A549 (cell line): ENCODE measurements at places on chromosomes 1 and 21.

DNA sequence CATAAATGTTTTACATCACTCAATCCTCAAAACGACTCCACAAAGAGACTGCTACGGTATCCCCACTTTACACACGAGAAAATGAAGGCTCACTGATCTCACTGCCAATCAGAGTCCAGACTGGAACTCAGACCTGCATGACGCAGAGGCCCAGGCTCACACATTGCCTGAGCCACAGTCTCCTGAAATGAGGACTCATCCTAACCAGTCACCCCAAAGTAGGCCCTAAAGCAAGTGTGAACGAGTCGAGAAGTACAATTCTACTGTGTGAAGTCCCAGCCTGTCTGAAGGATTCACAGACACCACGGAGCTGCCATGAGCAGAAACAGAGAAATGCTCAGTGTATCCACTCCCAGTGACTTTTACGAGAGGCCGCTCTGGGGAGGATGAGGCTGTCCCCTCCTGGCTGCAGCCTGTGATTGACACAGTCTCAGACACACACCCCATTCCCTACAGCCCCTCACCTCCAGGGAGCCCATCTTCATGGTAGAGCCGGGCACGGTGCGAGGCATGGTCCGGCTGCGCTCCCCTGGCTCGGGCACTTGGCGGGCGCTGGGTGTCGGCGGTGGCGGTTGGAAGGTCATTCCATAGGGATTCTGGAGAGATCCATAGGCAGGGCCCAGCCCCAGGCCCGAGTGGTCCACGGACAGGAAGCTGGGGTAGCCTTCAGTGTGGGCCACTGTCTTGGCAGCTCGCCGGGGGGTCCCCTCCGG is 26.7 kb upstream of the COL16A1 start:
- no peak for DNase-seq

DNA sequence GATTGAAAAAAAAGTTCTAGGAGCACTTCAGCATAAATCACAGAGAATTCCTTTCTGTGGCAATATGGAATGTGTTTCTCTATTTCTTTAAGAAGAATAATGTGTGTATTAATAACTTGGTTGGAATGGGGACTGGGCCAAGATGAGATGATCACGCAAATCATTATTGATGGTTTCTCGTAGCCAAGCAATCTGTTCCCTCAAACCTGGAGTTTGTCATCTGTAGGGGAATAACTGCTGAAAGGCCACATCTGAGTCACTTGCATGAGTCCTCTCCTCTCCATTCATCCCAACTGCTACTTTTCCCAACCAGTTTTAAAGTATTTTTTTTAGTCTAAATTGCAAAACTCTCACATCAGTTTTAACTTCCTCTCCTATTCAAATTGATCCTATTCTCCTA is 480.4 kb downstream of the PLPP3 start:
- DNase-seq: no peak

DNA sequence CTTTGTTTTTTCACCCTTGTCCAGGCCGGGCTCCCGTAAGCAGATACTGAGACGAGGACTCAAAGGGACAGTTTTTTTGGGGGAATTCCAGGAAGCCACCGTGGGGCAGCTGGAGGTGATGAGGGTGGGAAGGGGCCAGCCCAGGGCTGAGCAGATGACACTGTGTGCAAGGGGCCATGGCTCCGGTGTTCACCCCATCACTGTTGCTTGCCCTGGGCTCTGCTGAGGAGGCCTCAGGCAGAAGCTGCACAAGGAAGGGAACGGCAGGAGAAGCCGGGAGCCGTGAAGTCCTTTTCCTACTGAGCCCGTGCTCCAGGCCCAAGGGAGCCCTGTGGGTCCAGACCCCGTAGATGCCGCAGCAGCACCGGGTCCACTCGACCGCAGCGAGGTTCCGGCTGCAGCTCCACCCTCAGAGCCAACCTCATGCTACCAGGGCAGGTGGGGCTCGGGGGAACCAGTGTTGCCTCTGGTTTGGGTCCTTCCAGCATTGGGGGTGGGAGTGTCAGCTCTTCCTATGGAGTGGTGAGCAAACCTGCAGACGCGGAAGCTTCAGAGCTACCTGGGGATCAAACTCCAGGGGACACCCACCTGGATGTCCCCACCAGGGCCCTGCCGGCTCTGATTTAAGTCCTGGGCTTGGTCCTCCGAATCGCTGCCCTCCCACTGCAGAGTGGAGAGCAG is 4.3 kb upstream of the CALML6 start:
- no peak for DNase-seq

GRCh38 chr1:15062479-15063099 is 91.0 kb upstream of the TMEM51 start:
- no peak for DNase-seq

GRCh38 chr1:25650289-25650576 is 33.6 kb downstream of the MAN1C1 start:
- DNase-seq: no peak

DNA sequence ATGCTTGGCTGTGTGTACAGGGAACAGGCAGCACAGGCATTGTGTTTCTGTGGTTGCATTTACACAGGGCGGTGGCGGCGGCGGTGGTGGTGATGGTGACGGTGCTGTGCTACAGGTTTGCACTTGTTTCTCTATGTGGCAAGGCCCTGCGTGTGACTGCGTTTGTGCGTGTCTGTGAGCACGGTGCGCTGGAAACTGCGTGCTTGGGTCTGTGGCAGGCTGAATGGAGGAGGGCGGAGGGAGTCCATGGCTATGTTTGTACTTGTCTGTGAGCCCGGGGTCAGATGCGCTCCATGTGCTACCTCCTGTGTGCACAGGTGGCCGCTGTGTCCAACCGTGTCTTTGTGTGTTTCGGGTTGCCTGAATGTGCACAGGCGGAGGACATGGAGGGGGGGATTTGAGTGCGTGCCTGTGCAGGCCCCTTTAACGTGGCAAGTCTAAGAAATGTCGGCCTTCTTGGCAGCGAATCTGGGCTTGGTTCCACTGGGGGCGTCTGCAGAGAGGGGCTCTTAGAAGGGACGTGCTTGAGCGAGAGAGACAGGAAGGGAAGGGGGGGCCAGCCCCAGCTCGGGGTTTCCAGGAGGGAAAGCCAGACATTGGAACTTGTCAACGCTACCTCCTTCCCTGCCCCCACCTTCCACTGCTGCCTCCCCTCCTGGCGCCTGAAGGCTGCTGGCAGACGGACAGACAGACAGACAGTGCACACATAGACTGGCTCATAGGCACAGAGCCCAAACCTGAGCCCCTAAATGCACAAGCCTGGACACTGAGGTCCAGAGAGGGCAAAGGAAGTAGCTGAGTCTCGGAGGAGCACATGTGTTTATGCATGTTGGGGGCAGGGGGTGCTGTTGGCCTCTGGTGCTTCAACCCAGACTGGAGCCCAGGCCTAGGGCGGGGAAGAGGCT is 32.7 kb upstream of the WASF2 start:
- DNase-seq: no peak

GRCh38 chr1:170483051-170483450 is 48.9 kb upstream of the GORAB start:
- DNase-seq: no peak

- no peak for DNase-seq
Measured at GRCh38 chr1:52096216-52096615, 40.1 kb downstream of the BTF3L4 start.

DNA sequence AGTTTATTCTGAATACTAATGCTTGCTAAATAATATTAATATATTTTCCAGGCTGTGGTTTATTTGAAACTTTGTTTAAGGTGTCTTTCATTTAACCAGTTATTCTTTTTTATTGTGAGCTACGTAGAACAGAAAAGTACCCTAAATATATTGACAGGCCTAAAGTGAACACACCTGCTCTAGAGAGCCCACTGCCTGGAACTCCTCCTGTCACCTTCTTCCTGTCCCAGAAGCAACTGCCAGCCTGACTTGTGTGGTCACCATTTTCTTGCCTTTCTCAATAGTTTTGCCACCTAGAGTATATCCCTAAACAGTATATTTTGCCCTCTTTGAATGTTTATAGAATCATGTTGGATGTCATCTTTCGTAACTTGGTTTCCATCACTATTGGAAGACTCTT is 48.5 kb downstream of the SCCPDH start:
- DNase-seq: no peak
